ENCODE measurements at places on chromosomes 2 and 18.

- DNase-seq, result peak; percentile 22
Observed at GRCh38 chr2:65658881-65659280, 226.5 kb upstream of the SPRED2 start.

- no peak for DNase-seq
Observed at GRCh38 chr2:210460322-210461227, 16.0 kb downstream of the LANCL1 start.

DNA sequence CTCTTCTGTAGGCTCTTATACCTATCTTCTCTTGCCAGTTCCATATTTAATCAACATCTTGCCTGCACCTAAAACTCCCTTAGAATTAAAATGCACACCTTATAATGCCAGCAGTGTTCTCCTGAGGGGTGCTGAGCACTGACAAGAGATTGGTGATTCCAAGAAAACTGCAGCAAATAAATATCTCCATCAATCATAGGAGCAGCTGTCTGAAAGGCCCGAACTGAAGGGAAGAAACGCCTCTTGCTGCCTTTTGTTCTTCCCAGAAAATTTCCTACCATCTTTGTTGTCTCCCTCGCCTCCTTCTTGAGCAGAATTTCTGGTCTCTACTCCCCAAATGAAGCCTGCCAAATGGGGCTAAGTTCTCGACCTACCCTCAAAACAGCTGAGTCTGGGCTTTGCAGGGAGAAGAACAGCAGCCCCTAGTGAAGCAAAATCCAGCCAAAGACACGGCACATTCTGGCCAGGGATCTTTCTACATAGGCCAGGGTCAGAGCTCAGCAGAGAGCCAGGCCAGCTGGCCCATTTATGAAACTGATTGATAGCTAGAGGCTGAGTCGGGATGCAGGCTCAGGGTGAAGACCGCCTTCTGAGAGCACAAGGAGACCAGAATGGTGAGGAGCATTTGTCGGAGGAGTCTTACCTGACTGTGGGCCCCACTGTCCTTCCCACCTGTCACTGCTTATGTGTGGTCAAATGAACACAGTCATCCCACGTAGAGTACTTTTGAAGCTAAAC, 20.4 kb upstream of the TMEM247 start:
- no peak for DNase-seq

DNA sequence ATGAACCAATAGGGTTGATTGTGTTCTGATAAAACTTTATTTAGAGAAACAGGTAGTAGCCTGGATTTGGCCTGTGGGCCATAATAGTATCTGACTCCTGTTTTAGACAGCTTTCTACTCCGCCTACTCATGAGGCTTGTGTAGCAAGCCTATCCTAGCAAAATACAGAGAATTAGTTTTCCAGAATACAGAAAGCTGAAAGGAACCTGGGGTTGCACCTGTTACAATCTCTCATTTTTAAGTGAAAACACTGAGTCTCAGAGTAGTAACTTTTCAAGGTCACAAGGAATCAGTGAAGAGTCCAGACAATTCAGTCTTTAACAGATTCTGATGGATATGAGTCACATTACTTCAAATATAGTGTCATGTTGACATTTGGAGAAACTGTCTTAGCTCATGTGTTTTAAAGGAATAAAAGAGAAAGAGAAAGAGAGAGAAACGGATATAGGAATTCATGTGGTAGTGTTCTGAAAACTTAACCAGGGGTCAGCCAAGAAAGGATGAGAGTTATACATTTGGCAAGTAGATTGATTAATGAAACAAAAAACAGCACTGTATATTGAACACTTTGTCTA, 17.0 kb downstream of the ARHGAP28 start:
- DNase-seq, result peak; percentile 59

DNA sequence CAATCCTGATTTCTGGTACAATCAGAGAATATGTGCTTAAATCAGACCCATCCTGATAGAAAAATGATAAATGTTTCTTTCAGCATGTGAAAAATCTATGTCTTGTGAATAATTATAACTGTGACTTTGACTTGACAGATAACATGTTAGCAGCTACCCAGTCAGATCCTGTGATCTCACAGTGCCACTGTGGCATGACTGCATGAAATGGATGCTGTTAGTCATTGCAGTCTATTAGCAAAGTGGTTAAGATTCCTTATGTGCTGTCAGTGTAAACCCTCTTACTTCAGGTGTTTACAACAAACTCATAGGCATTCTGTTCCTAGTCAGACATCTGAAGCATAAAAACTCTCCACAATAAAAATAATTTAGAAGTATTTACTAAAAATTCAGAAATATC, 244.6 kb upstream of the RND3 start:
- DNase-seq, result peak; percentile 60

- peak; percentile 93 for DNase-seq
Observed at GRCh38 chr2:23426263-23426905, 41.4 kb downstream of the KLHL29 start.

- DNase-seq, result no peak
Observed at GRCh38 chr18:53887447-53887846, 337.0 kb downstream of the MBD2 start.

GRCh38 chr18:32358075-32358474, 112.6 kb downstream of the GAREM1 start:
- DNase-seq, result no peak

GRCh38 chr18:61694236-61694635, 198.6 kb downstream of the RNF152 start:
- no peak for DNase-seq

- DNase-seq, result no peak
Observed at GRCh38 chr2:176088937-176089842, 3.3 kb upstream of the HOXD13 start.

DNA sequence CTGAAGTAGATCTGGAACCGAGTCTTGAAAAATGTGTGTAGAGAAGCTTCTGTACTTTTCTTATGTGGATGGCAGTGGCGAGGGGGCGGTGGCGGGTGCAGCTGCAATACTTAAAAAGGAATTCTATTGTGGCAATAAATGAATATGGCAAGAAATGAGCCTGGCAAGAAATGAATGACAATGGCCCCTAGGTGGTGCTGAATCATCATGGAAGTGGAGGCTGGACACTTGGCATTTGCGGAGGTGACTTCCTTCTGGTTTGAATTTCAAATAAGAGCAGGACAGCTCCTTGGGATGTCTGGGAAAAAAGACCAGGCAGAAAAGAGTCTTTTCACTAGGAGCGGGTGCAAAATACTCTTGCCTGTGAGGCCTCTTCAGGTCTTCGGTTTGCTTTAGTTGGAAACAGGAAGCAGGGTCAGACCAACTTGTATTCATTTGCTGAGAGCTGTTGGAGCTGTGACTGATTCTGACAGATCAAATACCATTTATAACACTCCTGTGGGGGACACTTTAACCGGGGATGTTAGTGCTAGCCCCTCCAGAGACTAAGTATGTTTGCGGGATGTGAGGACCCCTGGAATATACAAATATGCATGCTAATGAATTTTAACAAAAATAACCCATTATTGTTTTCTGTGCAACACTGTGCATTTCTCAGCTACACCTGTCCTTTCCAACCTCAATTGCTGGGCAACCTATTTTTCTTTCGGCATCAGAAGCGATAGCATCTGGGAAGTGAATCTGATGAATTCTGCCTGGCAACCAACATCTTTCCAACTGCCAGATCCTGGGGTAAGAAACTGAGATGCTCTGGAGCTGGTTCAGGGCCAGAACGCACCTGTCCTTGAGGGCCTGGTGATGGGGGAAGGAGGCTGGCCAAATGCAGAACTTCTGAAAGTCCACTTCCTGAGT, 35.4 kb downstream of the FASTKD2 start:
- DNase-seq, result peak; percentile 81

- no peak for DNase-seq
Observed at GRCh38 chr2:152433289-152433688, 98.3 kb downstream of the FMNL2 start.

DNA sequence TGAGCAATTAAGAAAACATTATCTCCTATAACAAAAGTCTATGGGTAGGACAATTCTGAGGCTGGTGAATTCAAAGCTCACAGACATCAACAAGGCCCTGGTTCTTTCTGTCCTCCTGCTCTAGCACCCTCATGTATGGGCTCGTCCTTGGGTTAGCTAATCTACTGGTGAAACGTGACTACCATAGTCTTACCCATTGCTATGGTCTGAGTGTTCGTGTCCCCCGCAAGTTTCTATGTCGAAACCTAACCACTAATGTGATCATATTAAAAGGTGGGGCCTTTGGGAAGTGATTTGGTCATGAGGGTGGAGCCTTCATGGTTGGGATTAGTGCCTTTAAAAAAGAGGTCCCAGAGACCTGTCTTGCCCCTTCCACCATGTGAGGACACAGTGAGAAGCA, 564.7 kb downstream of the TNS1 start:
- no peak for DNase-seq

DNA sequence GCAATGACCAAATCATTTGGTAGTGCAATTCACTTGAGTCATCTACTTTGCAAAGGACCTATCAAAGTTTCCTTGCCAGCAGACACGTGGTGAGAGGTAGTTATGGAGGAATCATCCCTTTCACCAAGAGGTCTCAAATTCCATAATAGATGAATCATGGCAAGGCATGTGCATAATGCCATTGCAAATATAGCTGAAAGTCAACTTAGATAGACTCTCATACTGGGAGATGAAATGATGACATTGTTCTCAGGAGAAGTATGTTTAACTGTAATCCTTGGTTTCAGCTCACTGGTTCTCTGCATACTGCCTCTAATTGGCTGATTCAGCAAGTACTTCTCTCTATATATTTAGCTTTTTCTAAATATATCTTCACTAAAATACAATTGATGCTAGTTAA, 57.2 kb downstream of the CALCRL start:
- DNase-seq, result peak; percentile 39

GRCh38 chr2:109164739-109165221, 35.8 kb downstream of the SH3RF3 start:
- peak; percentile 80 for DNase-seq

DNA sequence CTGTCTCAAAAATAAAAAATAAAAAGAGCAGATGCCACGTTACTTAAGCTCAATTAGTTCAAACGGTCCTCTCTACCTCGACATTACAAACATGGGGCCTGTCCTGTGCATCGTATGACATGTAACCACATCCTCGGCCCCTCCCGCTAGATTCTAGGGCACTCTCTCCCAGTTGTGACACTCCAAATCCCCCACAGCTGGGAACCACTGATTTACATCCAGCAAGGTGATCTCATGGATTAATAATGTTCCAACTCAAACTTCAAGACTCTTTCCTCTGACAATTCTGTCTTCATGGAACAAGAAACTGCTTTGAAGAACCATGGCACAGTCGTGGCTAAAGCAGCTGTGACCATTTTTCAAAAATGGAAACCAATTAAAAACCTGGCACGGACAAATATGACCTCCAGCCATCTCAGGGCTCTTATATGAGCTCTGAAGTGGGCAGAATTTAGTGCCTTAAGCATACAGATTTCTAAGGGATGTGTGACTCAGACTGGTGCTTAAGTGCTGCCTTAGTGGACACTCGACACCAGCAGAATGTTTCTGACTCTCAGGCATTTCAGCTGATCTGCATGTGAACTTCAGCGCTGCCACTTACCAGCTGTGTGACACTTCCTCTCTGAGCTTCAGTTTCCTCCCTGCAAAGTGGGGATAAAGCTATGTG, 31.7 kb upstream of the ASAP2 start:
- peak; percentile 96 for DNase-seq

- no peak for DNase-seq
Observed at GRCh38 chr2:128264881-128265607, 53.6 kb downstream of the HS6ST1 start.

DNA sequence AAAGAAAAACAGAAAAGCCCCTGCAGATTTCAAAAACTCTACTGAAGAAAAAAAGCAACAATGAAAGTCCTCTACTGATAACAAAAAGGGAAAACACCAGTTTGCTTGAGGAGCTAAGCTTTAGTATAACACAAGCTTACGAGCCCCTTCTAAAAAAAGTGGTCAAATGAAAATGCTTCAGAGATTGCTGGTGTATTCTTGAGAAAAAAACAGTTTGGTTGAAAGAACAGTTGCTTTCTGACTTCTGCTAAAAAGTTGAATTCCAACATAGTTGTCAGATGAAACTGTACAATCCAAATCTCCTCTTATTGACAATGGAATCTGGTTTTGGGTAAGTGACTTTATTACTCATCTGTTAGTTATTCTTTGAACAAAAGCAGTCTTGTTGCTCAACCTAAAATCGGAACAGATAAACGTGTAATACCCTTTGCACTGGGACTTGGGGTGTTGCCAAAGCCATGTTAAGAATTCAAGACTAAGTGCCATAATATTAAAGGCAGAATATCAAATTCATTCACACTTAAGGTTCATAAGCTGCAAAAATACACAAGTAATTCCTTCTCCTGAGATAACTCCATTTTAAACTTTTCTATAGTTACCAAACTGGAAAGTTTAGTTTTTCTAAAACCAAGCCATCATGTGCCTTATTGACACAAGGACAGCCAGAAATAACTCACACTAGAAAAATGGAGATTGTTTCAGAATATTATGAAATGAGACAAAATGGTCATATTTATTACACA, 45.3 kb upstream of the SPAG16 start:
- peak; percentile 51 for DNase-seq

DNA sequence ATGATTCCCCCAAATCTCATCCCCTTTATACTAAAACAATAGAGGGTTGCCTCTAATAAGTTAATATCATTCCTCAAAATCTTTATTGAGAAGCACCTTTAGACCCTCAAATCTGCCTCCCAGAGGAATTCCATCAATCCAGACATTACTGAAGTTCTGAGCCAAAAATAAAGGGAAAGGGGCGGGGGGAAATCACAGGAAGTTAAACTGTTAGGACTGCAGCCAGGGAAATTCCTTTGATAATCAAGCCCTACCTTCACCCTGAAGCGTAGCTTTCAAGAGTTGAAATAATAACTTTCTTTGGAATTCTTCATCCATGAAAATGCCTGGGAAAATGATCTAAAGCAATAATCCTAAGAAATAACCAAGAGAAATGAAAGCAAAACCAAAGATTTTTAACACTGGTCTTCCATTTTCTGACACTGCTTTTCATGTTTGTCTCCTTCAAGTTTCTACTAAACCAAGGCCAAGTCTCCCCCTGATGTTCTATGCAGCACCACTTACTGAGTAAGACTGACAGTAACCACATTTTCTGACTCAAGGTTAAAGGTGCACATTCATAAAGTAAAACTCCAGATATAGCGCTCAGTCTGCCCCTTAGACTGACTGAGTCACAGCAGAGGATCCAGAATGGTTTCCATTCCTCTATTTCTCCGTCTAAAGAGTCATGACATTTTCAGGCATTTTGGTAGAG, 78.2 kb downstream of the TCF4 start:
- DNase-seq, result peak; percentile 92

- DNase-seq, result peak; percentile 64
Observed at GRCh38 chr2:203328760-203329540, 756 bp downstream of the ABI2 start.

- no peak for DNase-seq
Observed at GRCh38 chr2:120204945-120205670, 18.1 kb downstream of the TMEM185B start.

- DNase-seq, result no peak
Observed at GRCh38 chr2:13504808-13505207, 788.1 kb downstream of the TRIB2 start.
